Thyroid gland (tissue), 4 donors: ENCODE measurements at places on chromosomes 1 and 21.

DNA sequence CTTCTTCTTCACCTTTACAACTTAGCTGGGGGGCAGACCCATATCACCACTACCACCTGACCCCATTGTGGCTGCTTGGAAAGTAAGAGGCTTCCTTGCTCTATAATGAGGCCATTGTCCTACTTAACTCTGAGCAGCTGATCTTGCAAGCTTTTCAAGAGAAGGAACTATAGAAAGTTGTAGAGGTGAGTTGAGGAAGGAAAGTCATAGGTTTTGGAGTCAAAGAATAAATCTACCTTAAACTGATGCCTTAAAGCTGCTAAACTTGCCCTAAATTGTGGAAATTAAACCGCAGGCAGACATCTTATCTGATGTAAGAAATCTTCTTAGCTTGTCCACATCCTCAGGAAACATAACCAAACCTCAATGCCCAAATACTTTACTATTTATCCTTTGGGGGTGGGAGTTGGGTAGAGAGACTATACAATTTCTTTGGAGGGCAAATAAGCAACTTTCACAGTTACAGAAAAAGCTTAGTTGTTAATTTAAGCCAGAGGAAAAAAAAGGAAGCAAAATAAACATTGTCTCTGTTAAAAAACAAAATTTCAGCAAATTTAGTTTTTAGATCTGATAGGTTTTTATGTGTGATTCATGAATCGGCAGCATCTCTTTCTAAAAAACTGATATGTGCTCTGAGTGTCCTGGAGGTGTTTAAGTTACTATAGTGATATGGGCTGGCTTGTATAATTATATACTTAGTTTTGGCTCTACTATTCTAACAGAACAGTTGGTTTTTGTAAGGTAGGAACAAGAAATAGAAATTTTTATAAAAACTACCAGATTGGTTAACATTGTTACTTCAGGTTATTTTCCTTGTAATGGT lies 4.7 kb downstream of the IL23R start:
- no peak for DNase-seq

DNA sequence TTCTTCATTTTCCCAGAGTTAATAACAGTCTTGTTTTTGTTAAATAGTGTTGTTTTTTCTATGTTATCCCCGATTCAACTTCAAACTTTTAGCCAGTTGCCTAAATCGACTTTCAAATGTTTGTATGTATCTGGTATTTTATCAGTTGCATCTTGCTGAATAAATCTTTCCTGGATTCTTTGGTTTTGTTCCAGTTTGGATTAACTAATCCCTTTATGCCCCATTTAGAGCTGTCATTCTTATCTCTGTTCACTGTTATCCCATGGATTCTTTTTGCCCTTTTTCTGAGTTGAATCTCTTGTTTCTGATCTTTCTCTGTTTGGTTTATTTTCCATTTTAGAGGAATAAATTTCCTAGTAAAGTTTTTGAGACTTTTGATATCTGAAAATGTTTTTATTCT lies 31.1 kb upstream of the PTCH2 start:
- no peak for DNase-seq

DNA sequence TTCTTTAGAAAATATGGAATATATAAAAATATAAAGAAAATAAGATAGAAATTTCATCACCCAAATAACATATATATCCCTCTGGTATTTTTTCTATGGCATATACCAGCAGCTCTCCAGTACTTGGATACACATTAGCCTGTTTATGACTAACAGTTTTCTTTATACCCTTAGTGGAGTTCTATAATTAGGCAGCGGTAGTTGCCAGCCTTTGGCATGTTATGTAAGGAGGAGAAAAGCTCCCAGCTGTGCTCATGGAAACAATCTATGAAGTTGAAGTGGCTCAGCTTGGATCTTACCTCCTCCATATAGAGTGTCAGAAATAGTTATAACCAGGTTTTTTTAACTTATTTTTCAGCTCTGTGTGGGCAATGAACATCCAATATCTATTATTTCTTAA lies 1636.8 kb downstream of the AMY1C start:
- no peak for DNase-seq

- no peak for DNase-seq
Measured at GRCh38 chr1:52294580-52294979, 71.4 kb downstream of the CC2D1B start.

DNA sequence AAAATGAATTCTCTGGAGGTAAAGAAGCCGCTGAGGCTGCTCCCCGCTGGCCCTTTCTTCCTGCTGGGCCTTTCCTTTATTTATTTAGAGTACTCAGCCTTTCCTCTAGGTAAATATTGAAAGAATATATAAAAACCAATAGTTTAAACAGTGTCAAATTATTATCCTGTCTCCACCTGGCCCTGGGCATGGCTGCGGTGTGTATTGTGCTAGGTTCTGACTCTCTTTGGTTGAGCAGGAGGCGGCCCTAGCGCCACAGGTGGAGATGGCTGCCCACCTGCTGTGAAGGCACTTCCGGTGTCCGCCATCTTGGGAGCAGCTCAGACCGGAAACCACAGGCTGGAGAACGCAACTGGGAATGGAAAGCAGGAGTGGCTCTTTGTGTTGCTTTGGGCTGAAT lies 29.0 kb upstream of the CLDN14 start:
- DNase-seq: no peak

DNA sequence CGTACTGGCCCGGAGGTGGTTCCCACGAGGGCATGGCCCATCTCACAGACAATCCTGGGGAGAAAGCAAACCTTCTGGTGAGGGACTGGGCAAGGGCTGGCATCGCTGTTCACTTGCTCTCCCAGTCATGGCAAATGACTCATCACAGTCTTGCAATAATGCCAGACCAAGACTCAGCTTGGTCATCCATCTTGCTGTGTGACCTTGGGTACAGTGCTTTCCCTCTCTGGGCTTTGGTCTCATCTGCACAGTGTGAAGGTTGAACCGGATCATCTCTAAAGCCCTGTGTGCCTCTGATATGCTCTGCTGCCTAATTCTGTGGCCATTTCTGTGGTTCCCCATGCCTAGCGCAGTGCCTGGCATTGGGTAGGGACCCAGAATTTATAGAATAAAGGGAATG lies 143.6 kb upstream of the CD34 start:
- DNase-seq: no peak

- peak; percentile 90 for DNase-seq
Measured at GRCh38 chr1:31714442-31715086, 10.7 kb upstream of the COL16A1 start.

- no peak for DNase-seq
Measured at GRCh38 chr1:224724566-224724965, 108.4 kb downstream of the CNIH3 start.

GRCh38 chr21:17730782-17731181 lies 88.4 kb downstream of the C21orf91 start:
- DNase-seq: no peak

DNA sequence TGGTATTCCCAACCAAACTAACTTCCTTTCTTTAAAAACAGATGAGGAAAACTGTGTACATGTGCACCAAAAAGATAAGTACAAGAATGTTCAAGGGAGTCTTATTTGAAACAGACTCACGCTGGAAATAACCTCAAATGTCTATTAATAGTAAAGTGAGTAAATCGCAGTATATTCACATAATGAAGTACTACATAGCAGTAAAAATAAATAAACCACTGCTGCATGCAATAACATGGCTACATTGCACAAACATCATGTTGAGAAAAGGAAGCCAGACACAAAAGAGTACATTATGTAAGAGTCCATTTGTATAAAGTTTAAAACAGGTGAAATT lies 5.2 kb upstream of the DENND2D start:
- DNase-seq: no peak

DNA sequence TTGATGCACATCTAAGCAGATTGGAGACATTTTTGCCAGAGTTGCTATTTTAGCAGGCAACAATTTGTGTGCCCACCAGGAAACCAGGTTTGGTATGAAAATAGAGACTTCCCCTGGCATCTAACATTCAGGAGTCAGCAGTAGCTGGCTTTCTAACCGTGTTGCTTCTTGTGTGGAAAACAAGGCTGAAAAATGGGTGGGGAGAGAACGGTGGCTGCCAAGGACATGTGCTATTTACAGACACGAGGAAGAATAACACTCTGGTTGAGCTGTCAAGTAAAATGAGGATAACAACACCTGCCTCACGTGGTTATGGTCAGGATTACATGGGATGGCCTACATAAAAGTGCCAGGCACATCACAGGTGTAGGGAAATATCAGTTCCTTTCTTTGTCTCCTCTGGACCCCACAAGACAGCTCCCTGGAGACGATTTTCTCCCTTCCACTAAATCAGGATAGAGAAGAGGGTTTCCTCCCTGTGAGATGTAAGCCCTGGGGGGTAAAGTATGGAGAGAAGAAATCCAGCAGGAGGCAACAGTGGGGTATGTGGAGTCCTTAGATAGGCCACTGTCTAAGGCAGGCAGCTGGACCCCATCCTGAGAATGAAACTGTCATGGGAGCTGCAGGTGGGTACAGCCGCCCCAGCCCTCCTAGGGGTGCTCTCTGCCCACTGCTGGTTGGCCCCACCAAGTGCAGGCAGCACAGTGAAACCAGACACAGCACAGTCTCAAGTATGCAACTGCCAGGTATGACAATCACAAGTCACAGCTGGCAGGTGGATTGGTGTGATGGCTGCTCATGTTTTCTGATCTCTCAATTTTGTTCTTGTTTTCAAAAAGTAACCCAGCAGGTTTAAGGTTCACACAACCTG lies 80.3 kb downstream of the TENT5C start:
- no peak for DNase-seq

- no peak for DNase-seq
Measured at GRCh38 chr1:10781137-10781536, 15.3 kb downstream of the CASZ1 start.

DNA sequence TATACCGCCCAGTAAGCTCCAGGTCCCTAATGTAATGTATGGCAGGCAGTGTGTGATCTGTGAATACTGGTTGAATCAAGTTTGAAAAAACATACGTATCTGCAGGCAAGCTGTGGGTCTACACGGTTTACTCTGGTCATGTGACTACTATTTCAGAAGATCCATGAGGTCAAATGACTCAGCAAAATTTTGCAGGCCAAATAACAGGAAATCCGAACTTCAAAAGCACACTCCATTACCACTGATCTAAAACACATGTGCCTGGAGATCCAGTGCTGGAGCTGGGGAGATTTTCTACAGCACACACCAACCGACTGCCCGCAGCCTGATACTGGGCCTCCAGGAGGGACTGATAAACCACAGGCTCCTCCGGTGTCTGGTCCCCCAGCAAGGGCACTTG lies 64.5 kb upstream of the SLC44A3 start:
- DNase-seq: no peak

GRCh38 chr1:22868331-22868730 lies 104.3 kb downstream of the LACTBL1 start:
- no peak for DNase-seq

DNA sequence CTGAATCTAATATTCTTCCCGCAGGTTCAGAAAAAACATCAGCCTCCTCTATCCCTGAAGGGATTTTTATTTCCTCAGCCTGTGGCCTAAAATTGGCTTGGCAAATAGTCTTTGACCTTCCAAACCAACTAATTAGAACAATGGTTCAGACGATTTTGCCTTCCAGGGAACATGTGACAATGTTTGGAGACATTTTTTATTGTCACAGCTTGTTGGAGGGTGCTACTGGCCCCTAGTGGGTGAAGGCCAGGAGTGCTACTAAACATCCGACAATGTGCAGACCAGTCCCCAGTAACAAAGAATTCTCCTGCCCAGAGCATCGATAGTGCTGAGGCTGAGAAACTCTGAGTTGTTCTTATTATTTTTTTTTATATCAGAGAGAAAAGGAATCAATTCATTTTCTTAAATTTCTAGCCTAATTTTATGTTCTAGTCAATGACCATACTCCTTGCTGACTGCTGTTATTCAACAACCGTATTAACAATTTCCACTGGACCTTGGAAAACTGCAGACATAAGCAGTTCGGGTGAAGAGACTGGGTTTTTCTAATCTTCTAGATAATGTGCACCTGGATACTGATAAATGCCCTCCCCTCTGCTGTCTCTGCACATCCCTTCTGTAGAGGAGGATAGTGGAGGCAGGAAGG lies 280.7 kb downstream of the LMX1A start:
- peak; percentile 9 for DNase-seq

DNA sequence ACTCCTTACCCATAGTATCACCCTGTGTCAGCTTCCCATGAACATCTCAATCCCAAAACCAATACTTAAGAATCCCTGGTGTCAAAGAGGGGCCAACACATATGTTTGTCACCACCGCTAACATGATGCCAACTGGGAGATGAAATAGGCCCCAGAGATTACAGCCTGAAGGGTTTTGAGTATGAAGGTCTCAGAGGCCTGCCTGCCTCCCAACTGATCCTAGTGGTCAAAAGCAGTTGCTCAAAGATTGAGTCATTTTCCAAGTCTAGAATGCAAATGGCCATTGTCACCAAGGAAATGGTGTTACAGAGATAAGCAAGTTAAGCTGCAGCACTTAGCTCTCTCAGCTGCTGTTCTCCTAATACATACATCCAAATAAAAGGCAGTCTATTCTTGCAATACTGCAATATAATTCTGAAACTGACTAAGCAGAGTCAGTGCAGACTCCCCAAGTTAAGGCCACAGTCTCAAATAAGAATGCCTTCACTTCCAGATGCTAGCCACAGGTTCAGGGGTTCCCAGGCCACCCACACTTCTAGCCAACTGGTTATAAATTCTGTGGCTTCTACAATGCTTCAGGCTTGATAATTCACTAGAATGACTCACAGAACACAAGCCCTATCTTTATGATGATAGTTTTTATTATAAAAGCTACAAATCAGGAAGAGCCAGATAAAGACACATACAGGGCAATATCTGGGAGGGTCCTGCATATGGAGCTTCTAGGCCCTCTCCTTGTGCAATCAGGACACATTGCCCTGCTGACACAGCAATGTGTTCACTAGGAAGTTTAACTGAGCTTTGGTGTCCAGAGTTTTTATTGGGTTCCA lies 18.7 kb downstream of the DUSP10 start:
- DNase-seq: no peak

GRCh38 chr1:62281922-62282555 lies 37.2 kb downstream of the KANK4 start:
- no peak for DNase-seq

DNA sequence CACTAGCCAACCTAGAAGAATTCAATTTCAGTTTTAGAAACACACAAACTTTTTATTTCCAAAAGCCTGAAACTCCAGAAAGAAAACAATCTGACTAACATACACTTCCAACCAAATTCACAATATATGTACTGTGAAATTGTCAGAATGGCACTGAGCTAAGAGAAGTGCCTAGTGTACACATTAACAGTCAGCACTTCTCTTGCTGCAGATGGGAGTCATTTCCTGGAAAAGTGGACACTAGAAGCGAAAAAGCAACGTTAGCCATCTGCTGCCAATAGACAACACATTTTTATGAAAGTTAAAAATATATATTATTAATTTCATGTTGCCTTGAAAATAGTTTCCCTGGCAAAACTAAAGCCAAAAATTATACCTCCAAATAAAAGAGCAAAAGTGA lies 66.1 kb downstream of the EPS15 start:
- DNase-seq: no peak

GRCh38 chr1:17618558-17619247 lies 79.2 kb downstream of the ARHGEF10L start:
- no peak for DNase-seq

GRCh38 chr1:10724948-10725847 lies 71.2 kb downstream of the CASZ1 start:
- DNase-seq: peak; percentile 91

- DNase-seq: no peak
Measured at GRCh38 chr21:26443867-26444266, 129.2 kb downstream of the CYYR1 start.
